ENCODE measurements at places on chromosomes 1 and 21.

GRCh38 chr1:68796888-68797287, 300.0 kb upstream of the DEPDC1 start:
- DNase-seq: no peak

DNA sequence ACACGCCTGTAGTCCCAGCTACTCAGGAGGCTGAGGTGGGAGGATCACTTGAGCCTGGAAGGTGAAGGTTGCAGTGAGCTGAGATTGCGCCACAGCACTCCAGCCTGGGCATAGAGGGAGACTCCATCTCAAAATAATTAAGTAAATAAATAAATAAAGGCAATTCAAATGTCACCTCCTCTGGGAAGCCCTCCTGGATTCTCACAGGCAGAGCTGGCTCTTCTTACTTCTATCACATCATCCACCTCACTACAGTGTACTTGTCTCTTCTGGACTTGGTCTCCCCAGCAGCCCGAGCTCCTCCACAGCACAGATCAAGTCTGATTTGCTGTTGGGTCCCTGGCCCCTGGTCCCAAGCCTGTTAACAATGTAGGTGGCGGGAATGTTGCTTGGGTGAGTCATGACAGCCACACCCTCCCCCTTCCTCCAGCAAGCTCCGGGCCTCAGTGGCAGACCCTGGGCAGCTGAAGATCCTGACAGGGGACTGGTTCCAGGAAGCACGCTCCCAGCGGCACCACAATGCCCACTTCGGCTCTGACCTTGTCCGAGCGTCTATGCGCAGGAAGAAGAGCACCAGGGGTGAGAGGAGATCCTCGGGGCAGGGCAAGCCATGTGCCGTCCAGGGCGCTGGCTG, 5.3 kb downstream of the SYTL1 start:
- peak; percentile 47 for DNase-seq

DNA sequence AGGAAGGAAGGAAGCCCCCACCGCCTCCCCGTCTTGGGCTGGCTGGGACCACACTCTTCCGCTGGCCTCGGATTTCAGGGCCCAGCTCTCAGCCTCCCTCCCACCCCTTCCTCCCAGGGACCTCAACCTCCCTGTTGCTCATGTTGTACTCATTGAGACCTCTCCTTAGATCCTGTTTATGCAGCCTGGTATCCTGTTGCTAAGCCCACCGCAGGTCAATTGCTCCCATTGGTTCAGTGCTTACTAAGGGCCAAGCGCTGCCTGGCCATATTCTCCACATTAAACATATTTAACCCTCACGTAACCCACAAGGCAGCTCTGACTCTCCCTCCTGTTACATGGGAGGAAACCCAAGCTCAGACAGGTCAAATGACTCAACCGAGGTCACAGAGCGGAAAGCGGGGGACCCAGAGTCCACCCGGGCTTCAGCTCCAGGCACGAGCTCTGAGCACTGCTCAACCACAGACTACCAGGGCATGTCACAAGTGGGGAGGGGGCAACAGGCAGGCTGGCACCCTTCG, 23.2 kb upstream of the H6PD start:
- DNase-seq: peak; percentile 99

GRCh38 chr1:82830690-82831380, 1030.1 kb downstream of the ADGRL2 start:
- DNase-seq: no peak
